GM12878 (cell line): ENCODE measurements at places on chromosomes 6 and 20.

DNA sequence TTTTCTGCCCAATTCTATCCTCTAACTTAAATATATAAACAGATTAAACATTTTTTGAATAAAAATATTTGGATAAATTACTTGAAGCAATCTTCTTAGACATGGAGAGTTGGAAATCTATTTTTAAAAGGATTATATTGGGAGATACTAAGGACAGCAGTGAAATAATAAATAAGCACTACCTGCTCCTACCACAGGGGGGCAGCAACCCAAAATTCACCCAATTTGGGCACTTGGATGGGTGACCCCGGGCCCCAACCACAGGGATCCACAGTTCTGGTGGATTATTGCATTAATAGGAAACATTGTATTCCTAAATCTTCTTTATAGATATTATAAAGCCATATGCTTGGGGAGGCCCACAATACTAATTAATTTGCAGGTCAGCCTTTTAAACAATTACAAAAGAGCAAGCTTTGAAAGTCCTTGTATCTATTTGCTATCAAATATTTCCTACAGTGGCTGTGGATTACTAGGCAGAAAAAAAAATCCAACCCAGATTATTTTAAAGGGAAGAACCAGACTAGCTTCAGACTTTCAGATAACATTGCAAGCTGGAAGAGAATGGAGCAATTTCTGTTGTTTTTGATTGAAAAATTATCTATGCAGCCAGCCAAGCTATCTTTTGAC, 66.4 kb upstream of the PDE10A start:
- H3K27me3 ChIP-seq = no peaks in the 10 kb centered on the region
- H3K27ac ChIP-seq = no peak overlapping the region
- no peak for DNase-seq
- no peaks in the 10 kb centered on the region for H3K36me3 ChIP-seq
- H3K4me3 ChIP-seq = no peak overlapping the region

DNA sequence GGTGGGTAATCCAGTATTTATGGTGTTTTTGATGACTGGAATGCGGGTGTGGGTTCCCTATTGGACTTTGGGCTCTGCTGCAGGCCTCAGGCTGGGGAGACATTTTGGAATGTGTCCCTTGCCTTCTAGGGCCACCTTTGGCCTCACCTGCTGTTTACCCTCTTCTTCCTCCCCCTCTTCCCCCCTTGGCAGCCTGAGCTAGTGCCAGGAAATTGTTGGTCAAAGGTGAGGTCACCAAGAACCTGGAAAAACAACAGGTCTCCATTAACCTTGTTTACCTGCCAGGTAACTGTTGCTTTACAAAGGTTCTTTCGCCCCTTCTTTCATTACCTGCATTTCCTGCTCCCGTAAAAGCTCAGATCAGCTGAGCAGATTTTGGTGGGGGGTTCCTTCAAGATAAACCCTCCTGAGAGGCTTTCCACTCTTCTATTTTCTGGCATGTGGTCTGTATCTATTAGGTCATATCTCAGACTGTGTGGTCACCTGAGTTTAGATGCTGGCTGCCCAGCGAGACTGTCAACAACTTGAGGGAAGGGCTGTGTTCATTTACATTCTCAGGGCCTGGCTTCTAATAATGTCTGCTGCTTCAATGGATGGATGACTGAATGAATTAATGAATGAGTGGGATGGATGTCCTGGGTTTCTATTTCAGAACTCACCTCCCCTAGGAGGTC, 34.7 kb downstream of the VEGFA start:
- H3K4me1 ChIP-seq = peaks cover 1% of the 10 kb centered on the region
- DNase-seq = no peak
- H3K27ac ChIP-seq = no peak overlapping the region

DNA sequence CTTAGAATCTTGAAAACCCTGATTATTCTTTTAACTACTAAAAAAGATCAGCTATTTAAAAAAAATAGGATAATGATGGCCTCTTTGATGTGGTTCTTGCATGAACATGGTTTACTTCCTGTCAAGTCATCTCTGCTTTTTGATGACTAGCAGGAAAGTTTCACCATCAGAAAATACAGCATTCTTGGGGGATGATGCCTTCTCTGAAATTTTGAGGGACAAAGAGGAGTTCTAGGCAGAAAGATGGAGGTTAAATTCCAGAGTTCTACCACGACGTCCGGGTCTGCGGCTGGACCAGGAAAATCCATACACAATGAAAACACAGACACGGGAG, 130.4 kb downstream of the OLIG3 start:
- no peak for DNase-seq
- no peaks in the 10 kb centered on the region for H3K4me1 ChIP-seq
- no peak overlapping the region for H3K27ac ChIP-seq
- no peaks in the 10 kb centered on the region for H3K27me3 ChIP-seq
- H3K36me3 ChIP-seq = no peaks in the 10 kb centered on the region
- no peak overlapping the region for H3K4me3 ChIP-seq

DNA sequence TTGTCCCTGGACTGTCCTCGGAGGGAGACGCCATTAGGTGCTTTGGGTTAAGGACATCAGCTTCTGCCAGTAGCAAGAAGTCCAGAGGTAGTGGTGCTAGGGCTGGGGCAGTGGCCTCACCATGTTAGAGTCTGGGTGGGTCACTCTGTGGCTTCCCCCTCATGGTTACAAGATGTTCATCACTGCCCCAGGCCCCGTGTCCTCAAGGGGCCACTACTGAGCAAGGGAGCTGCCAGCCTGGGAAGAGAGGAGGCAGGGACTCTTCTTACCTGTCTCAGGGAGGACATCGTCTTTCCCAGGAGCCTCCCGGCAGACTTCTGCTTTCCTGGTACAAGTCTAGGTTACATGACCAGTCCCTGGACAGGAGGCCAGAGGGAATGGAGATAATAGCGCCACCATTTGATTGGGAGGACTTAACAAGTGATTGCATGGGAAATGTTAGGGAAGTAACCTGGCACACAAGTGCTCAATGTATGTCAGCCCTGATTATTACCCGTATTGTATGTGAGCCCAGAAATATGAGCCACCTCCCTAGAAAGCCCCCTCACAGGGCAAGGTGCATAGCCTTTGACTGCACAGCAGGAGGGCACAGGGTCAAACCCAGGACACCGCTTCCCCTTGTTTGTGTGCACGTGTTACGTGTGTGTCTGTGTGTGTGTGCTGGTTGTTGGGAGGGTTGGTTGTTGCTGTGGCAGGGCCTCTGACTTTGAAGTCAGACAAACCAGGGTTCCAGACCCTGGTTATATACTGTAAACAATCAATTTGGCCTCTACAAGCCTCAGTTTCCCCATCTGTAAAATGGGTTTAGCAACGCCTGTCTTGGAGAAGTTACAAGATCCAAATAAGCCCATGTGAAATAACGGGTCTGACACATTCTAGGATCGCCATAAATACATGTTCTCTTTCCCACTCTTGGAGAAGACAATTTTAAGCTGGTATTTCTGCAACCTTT, 30.0 kb downstream of the SIRPA start:
- H3K4me3 ChIP-seq = no peak overlapping the region
- H3K4me1 ChIP-seq = no peaks in the 10 kb centered on the region
- H3K27ac ChIP-seq = no peak overlapping the region
- no peaks in the 10 kb centered on the region for H3K27me3 ChIP-seq
- no peaks in the 10 kb centered on the region for H3K36me3 ChIP-seq
